IPS-NIHi11 (cell line): ENCODE measurements at places on chromosomes 11 and 22.

GRCh38 chr11:122995526-122995925 lies 13.9 kb upstream of the BSX start:
- DNase-seq = no peak

DNA sequence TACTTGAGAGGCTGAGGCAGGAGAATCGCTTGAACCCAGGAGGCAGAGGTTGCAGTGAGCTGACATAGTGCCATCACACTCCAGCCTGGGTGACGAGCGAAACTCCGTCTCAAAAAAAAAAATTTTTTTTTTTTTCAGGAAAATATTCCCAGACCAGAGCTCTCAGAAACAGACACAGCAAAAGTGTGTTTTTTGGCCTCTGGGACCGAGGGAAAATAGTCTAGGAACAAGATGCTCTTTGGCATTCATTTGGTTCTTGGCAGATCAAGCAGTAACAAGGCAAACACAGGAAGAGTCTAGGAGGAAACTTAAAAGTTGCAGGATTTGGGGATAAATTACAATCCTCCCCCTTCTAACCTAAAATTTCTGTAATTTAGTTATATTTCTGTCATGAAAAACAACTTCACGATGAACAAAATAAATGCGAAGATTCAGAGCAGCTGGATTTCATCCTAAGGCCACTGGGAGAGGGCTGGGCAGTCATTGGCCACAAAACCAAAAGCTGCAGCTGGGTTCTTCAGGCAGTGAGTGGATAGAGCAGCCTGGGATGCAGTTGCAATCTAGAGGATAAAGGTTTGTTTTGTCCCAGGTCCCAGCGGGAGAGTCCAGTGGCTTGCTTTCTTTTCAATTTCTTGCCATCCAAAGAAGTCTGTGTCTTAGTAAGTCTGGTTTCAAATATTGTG lies 19.7 kb downstream of the ATG16L2 start:
- DNase-seq = no peak

GRCh38 chr11:61964058-61964665 lies 3.3 kb downstream of the FTH1 start:
- no peak for DNase-seq

- no peak for DNase-seq
Measured at GRCh38 chr22:28229566-28230485, 310.8 kb upstream of the PITPNB start.

DNA sequence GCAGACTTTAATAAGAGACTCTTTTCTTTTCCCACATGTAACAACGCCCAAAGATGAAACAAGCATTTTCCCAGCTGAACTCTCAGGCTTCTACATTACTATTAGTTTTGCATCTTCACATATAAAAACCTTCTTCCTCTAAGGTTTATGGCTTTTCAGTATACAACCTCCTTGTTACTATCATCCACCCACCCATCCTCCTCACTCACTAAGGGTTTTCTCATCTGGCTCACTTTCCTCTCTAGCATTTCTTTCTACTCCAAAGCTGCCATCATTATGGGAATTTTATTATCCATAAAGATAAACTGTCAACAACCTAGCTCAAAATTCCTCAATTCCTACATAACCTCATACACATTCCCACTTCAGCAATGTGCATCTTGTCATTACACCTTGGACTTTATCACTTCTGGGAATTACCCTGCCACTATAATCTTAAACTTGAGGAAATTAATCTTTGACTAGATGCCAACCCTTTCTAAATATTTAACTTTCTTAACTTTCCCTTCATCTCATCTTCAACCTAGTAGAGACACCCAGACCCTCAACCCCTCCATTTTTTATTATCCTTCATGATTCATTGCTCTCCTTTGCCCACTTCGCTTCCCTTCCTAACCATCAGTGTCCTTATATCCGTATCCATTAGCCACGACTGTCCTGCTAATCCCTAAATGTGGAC lies 30.9 kb downstream of the MTMR2 start:
- DNase-seq = no peak

DNA sequence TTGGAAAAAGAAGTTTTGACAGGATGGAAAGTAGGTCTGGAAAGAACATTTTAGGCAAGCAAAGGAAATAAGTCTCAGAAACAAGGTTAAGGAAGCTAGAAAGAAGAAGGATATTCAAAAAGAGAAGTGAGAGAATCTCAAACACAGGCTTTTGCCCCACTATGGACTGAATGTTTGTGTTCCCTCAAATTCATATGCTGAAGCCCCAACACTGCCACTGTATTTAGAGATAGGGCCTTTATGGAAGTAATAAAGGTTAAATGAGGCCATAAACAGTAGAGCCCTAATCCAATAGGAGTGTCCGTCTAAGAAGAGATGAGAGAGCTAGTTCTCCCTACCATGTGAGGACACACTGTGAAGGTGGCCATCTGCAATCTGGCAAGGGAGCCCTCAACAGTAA lies 20.6 kb upstream of the RPS13 start:
- no peak for DNase-seq

GRCh38 chr11:128701936-128702335 lies 8.1 kb downstream of the FLI1 start:
- DNase-seq = no peak

DNA sequence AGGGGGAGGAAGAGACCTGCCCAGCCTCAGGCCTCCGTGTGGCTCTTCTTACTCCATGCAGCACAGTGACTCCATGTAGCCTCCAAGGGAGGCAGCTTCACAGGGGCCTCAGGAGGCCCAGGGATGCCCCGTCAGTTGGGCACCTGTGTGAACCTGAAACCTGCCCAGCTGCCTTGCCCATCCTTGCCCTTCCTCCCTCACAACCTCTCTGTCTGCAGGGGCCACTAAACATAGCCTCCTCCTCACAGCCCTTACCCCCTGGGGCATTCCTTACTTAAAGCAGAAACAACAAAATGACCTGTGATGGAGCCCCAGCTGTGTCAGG lies 7.1 kb downstream of the LRRC32 start:
- no peak for DNase-seq

DNA sequence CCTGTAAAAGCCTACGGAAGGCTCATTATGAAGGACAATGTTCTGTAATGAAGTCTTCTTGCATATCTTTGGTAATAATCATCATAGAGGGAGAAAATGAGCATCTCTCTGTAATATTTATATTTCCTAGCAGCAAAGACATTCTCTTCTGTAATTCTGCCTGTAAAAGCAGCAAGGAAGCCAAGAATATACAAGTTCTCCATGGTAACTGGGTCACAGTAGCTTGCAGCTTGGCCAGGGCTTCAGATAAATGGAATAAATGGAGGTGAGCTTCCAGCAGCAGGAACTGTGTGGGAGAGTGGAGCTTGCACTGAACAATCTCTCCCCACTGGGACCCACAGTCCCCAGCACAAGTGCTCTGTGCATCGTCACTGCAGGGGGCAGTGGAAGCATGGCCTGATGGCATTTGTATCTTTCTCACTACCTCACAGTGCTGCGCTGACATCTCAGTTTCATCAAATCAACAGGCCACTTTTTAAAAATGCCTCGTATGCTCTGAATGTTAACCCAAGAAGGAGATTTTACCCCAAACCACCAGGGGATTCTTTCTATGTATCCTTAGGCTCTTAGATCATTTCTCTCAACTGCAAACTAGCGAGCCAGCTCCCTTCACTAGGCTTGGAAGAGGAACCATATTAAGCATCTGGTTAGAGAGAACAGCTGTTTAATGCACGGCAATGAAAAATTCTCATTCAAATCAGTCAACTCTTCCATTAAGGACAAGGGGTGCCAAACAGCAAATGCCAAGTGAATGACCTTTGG lies 1059.7 kb downstream of the OPCML start:
- DNase-seq = no peak

DNA sequence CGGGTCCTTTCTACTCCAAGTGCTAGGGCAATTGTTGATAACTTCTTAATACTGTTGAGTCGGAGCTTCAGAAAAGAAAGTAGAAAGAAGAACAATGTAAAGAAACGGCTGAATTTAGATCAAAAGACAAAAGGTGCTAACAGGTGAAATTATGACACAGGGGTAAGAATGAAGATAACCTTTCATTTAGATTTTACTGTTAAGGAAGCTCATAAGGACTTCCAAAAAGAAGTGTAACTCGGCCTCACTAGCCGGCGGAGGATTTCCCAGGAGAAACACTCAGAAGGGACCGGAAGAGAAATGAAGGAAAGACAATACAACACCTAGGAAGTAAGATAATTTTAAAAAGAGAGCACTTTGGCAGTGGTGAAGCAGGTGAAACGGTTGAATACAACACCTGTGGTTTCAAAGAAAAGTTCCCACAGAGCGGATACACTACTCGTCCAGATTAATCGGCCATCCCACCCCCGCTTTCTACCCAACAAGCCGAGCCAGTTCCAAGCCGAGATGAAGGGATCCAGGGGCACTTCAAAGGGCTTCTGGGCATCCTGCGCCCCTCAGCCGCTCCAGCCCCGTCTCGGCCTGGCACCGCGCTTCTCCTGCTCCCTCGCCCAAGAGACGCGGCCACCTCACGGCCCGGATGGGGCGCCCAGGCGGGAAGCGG lies 737 bp downstream of the PPP2R1B start:
- peak; percentile 68 for DNase-seq

DNA sequence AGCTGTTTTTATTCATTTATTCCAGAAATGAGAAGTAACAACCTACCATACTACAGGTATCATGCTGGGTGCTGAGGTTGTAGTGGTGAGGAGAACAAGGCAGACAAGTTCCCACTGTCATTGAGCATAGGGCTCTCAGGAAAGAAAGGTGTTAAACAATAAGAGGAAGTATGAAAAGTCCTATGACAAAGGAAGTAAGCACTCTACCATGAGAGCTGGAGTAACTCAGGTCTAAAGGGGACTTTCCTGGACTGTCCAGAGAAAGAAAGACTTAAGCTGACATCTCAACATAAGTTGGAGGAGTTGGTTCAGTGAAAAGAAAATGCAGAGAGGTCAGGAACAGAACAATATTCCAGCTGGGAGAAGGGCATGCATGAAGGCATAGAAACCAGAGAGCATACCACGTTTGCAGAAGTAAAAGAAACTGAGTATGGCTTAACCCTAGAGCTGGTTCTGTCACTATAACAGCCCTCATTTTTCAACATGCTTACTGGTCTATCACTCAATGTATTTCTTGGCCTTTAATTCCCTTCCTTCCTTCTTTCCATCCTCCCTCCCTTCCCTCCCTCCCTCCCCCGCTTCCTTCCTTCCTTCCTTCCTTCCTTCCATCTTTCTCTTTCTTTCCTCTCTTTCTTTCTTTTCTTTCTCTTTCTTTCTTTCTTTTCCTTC lies 137.8 kb upstream of the BDNF start:
- DNase-seq = no peak

DNA sequence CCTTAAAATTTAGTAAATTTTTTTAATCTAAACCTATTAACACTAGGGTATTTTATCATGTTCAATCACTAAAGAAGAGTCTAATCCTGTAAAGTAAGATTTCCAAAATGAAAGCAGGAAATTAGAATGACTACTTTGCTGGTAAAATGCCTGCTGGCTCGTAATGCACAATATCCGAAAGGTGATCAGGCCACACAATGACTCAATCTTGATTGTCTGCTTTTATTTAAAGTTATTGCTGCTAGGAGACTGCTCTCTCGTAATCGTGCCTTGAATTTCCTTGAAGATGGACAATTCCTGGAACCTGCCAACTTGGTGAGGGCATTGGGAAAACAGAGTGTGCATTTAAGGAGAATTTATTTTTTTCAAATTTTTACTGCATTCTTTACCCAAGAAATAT lies 1786.5 kb upstream of the RAG2 start:
- DNase-seq = no peak

- DNase-seq = peak; percentile 93
Measured at GRCh38 chr11:66868726-66869566, 12.1 kb downstream of the LRFN4 start.

DNA sequence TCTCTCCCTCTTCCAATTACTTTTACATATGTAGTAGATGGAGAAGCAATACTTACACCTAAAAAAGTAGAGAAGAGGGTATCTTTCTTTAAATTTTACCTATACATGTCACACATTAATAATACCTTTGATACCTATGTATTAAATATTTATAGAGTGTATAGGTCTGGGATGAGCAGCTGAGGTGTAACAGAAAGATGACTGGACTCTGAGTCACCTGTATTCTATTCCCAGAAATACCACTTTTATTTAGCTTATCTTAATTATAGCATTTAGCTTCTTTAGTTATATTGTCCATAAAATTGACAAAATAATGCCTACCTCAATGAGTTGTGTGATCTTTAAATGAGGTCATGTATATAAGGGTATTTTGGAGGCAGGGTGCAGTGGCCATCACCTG lies 30.6 kb upstream of the YAP1 start:
- DNase-seq = no peak

DNA sequence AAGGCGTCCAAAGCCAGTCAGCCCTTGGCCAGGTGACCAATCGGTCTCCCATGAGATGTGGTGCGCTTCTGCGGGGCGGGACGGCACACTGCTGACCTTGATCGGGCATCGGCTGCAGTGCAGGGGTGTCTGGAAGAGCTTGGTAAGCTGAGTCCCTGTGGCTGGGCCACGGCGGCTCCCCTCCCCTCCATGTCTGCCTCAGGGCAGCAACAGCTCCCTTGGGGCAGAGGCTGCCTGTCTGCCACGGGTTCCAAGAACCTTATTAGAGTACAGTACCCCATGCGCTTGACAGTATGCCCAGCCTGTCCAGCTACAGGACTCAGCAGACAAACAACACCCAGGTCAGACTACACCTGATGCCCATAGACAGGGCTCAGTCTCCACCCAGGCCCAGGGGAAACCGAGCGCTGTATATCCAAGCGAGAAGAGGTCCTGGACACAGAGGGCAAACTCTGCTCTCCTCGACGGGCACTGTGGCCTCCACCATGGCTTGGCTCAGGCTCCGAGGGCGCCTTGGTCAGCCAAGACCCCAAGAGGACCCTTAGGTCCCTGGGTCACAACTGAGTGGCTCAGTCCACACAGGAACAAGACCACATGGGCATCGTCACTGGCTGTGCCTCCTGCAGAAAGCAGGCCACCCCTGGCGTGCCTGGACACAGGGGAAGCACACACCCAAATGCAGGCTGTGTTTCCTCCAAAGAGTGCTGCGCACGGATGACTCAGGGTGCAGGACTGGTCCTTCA lies 18.9 kb downstream of the TSPAN32 start:
- no peak for DNase-seq

GRCh38 chr22:29992341-29993275 lies 87.7 kb upstream of the HORMAD2 start:
- DNase-seq = no peak

- DNase-seq = no peak
Measured at GRCh38 chr11:123180166-123180565, 14.9 kb downstream of the CLMP start.

DNA sequence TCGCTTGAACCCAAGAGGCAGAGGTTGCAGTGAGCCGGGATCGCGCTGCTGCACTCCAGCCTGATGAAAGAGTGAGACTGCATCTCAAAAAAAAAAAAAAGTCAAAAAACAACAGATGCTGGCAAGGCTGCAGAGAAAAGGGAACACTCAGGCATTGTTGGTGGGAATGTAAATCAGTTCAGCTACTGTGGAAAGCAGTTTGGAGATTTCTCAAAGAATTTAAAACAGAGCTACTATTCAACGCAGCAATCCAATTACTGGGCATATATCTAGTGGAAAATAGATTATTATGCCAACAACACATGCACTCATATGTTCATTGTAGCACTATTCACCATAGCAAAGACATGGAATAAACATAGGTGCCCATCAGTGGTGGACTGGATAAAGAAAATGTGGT lies 89.7 kb downstream of the EFCAB6 start:
- no peak for DNase-seq

GRCh38 chr11:20388096-20389055 lies 860 bp downstream of the PRMT3 start:
- DNase-seq = peak; percentile 16

- no peak for DNase-seq
Measured at GRCh38 chr11:104464691-104465090, 300.7 kb upstream of the PDGFD start.

GRCh38 chr11:113997473-113997872 lies 22.6 kb downstream of the HTR3A start:
- no peak for DNase-seq

- no peak for DNase-seq
Measured at GRCh38 chr11:94884376-94884775, 89.0 kb downstream of the CWC15 start.
